Hematopoietic multipotent progenitor cell treated with erythropoietin and hydrocortisone succinate and interleukin-3 and kit ligand, for 4 days (in vitro differentiated cells): ENCODE measurements at places on chromosomes 3 and 15.

DNA sequence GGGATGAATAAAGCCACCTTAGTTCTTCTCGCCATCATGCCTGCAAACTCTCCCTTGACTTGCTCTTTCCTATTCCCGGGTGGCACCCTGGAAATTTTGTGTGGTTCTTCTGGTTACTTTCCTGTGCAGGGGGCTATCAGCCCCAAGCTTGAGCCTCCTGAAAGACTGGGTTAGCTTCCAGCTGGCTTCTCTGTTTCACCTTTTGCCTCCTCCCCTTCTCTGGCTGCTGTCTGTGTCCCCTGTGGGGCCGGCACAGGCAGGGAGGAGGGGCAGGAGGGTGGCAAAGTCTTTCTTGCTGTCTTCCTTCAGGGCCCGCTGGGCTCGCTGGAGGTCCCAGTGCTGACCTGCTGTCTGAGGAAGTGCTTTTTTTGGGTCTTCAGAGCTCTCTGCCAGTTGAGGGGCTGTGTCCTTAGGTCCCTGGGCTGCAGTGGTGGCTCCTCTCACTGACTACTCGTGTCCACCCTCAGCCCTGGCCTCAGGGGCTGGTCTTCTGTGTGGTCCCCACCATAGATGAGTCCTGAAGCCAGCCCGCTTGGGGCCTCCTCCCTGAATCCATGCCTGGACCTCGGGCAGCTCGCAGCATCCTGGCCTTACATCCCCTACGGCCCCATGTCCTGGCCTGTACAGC is 196.5 kb downstream of the KLF13 start:
- DNase-seq = no peak

- peak; percentile 36 for DNase-seq
These were observed 72.9 kb upstream of the MNS1 start for GRCh38 chr15:56537881-56538280.

DNA sequence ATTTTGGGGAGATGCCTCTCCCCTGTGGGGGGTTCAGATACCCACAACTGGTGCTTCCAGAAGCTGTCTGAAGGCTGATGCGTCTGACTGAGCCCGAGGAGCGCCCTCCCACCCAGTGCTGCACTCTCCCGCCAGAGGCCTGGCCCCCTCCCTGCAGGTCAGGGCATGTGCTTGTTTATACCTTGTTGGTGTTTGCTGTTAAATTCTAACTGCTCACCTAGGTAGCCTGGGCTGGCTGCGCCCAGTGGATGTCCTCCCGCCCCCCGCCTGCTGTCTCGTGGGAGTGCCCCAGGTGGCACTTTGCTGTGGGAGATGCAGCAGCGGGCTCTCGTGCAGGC is 12.9 kb downstream of the KLF13 start:
- no peak for DNase-seq

DNA sequence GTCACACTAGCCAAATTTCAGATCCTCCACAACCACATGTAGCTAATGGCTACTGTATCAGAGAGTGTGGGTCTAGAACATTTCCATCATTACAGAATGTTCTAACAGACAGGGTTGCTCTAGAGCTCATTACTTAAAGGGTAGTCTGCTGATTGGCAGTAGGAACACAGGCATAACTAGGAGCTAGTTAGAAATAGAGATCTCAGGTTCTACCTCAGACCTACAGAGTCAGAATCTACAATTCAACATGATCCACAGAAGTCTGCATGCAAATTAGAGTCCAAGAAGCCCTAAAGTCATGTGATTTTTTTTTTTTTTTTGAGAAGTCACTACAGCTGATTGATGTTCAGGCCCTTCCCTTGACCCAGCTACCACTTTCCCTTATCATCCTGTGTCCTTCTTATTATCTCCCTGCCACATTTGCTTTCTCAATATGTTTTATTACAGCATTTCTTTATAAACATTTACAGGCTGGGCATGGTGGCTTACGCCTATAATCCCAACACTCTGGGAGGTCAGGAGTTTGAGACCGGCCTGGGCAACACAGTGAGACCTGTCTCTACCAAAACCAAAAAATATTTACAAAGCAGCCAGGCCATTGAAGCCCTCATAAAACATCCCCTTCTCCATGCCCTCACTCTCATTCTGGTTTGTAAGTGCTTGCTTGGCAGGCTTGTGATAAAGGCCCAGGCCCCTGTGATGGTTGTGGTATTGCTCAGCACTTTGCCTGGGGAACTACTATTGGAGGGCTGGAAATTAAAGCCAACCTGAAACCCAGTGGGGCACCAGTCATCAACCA is 3.8 kb upstream of the ABHD5 start:
- DNase-seq = peak; percentile 89

- DNase-seq = no peak
These were observed 25.7 kb downstream of the PRKCI start for GRCh38 chr3:170247875-170248274.

- no peak for DNase-seq
These were observed 44.1 kb downstream of the TGFBR2 start for GRCh38 chr3:30650348-30650995.

DNA sequence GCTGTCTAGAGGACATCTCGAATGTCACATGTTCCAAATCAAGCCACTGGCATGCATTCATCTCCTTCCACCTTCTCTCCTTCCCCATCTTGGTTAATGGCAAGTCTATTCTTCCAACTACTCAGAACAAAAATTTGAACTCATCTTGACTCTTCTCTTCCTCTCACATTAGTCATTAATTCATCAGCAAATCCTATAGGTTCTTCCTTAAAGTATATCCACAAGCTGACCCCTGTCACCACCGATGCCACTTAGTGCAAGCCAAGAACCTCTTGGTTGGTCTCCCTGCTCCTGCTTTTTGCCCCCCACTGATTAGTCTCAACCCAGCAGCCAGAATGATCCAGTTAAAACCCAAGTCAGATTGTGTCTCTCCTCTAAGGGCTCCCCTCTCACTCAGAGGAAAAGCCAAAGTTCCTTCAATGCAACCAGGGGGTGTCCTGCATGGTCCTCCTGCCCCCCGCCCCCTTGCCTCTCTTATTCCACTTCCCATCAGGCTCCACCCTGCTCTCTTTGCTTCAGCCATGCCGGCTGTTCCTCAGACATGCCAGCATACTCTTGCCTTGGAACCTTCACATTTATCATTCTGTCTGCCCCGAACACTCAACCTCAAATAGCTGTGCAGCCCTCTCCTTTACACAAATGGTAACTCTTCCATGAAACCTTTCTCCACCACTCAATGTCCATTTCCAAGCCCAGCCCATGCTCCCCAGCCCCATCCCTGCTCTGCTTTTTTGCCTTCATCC is 1.0 kb upstream of the GALNT15 start:
- no peak for DNase-seq
